ENCODE measurements at places on chromosomes 7 and 10. TPM values are rescaled to one million over a fixed set of nuclear protein-coding genes. Genes with fewer than 3 reads are reported as not detected.

TUBB8 gene
- 0.05 TPM for total RNA-seq

NODAL gene
- total RNA-seq = 0.28 TPM

CTAGE4 gene
- 0.28 TPM for total RNA-seq

GIMAP5 gene
- 39.3 TPM for total RNA-seq

LRRN3 gene
- total RNA-seq = 23.8 TPM

NPSR1 gene
- 0.05 TPM for total RNA-seq

EVX1 gene
- not detected for total RNA-seq

TMEM139 gene
- 0.19 TPM for total RNA-seq

AGAP4 gene
- total RNA-seq = 8.8 TPM

NRCAM gene
- 4.7 TPM for total RNA-seq

CUEDC2 gene
- 40.5 TPM for total RNA-seq

HOXA10 gene
- 1.1 TPM for total RNA-seq

PHF14 gene
- total RNA-seq = 57.3 TPM

HECW1 gene
- total RNA-seq = 0.05 TPM

PNLIP gene
- 0.09 TPM for total RNA-seq

RELN gene
- total RNA-seq = 0.28 TPM

SLC39A12 gene
- total RNA-seq = 0.05 TPM

CUL2 gene
- 23.1 TPM for total RNA-seq

OPALIN gene
- under 0.01 TPM for total RNA-seq

TMEM106B gene
- 23.7 TPM for total RNA-seq

THNSL1 gene
- total RNA-seq = 4.1 TPM

GHITM gene
- 131 TPM for total RNA-seq

SPDYE16 gene
- 0.14 TPM for total RNA-seq

IKZF1 gene
- 124 TPM for total RNA-seq

ACTL6B gene
- 0.05 TPM for total RNA-seq

SEC23IP gene
- 19.5 TPM for total RNA-seq

NXPH1 gene
- 0.05 TPM for total RNA-seq

MNX1 gene
- total RNA-seq = 0.09 TPM

RTKN2 gene
- total RNA-seq = 5.0 TPM

MYO3A gene
- total RNA-seq = 3.0 TPM

C10orf88 gene
- total RNA-seq = 9.9 TPM

NEURL1 gene
- 1.6 TPM for total RNA-seq

CABCOCO1 gene
- total RNA-seq = 0.14 TPM

CPA4 gene
- 0.99 TPM for total RNA-seq
